ENCODE measurements at places on chromosomes 16 and 17. TPM values are rescaled to one million over a fixed set of nuclear protein-coding genes. Genes with fewer than 3 reads are reported as not detected.

Gene ASPA
- 8.1 TPM for polyA plus RNA-seq

Gene CDH16
- 5.4 TPM for polyA plus RNA-seq

Gene HIC1
- polyA plus RNA-seq = 11.2 TPM

Gene NLRC3
- polyA plus RNA-seq = 0.82 TPM

Gene OTOP2
- 5.9 TPM for polyA plus RNA-seq

Gene TPSG1
- 3.3 TPM for polyA plus RNA-seq

Gene SLFN5
- 2.4 TPM for polyA plus RNA-seq

Gene CTRB1
- 0.04 TPM for polyA plus RNA-seq

Gene CCL17
- polyA plus RNA-seq = not detected

Gene SMCR8
- polyA plus RNA-seq = 3.4 TPM

DNA sequence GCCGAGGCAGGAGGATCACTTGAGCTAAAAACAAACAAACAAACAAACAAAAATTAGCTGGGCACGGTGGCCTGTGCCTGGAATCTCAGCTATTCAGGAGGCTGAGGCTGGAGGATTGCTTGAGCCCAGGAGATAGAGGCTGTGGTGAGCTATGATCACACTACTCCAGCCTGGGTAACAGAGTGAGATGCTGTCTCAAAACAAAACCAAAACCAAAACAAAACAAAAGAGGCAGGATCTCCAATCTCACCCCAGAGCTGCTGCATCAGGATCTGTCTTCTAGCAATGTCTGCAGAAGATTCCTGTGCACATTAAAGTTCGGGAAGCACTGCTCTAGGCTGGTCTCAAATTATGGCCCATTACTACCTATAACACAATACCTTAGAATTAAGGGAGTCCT lies 43.1 kb downstream of the MAP2K6 start:
- no peak for DNase-seq

- no peak for DNase-seq
These were observed 129.8 kb downstream of the C16orf78 start for GRCh38 chr16:49503256-49504022.

DNA sequence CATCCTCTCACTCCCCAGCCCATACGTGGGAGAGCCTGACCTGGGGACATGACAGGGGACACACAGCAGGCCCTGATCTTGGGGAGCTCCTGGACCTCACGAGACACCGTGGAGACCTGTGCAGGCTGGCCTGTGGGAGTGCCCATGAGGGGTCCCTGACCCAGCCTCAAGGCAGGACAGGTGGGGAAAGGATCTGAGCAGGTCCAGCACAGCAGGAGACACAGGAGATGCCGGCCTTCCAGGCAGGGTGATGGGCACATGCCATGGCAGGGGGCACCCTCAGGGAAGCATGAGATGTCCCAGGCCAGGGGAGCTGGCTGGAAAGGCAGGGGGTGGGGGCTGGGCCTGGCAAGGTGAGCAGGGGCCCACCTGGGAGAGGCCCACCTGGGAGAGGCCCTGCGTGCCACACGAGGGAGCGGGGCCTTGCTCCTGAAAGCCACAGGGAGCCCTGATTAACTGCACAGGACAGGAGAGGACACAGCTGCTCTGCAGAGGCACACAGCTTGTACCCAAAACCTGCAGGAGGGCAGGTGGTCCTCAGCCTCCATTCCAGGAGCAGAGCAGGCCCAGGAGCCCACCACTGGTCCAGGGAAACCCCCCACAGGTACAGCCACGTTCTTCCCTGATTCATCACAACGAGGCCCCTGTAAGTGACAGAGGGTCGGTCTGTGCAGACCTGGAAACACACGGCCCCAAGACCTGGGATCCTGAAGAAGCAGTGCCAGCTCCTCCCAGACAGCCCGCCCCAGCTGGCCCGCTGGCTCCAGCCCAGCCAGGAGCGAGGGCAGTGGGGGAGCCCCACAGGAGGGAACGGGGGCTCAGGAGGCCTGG lies 26.6 kb upstream of the KRT17 start:
- DNase-seq = no peak

DNA sequence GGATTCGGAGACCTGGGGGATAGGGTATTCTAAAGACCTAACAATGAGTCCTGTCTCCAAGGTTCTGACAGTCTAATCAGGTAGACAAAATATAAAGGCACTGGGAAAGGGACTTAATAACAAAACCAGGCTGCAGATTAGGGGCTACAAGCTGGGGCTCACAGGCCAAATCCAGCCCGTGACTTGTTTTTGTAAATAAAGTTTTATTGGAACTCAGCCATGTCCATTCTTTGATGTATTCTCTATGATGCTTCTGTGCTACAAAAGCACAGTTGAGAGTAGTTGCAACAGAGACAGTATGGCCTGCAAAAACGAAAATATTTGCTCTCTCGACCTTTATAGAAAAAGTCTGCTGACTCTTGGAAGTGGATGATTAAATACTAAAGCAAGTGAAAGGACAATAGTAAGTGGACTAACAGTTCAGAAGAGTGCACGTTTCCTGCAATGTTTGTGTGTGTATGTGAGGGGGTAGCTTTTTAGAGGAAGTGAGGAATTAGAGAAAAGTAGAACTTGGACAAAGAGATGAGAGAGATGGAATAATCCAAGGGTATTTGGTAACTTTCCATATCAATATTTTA lies 115.4 kb upstream of the ZFHX3 start:
- DNase-seq = no peak

GRCh38 chr17:2138761-2139160 lies 83.9 kb downstream of the HIC1 start:
- no peak for DNase-seq

- DNase-seq = no peak
These were observed 2.7 kb downstream of the WDR45B start for GRCh38 chr17:82645516-82645915.

DNA sequence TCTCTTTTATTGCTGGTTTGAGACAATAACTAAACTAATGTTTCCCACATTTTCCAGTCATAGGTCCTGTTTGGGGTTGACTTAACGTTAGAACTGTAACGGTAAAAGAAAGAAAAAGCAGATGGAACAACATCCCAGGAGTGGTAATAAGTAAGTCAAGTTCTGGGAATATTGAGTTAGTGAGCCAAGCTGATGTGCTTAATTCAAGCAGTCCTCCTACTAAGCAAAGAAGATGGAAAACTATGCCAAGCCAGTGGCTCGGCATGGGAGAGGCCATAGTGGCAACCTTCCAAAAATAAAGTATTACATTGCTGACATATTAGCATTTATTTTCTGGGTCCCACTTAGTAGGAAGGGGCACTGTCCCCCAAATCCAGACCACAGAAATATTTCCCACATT lies 161.7 kb upstream of the CDH5 start:
- no peak for DNase-seq

GRCh38 chr16:4203748-4204147 lies 38.1 kb downstream of the SRL start:
- peak; percentile 61 for DNase-seq

GRCh38 chr17:38611872-38612376 lies 6.2 kb upstream of the SRCIN1 start:
- DNase-seq = no peak

DNA sequence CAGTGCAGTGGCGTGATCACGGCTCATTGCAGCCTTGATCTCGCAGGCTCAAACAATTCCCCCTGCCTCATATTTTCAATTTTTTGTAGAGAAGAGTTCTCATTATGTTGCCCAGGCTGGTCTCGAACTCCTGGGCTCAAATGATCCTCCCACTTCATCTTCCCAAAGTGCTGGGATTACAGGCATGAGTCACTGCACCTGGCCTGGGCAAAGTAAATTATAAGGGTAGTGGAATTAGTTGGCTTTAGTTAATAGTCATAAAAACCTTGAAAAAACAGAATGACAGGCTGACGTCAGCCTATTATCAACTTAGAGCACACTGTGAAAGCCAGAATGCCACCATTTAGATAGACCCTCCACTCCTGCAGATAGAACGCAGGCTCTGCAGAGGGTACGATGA lies 43.5 kb upstream of the B4GALNT2 start:
- DNase-seq = peak; percentile 34

- peak; percentile 93 for DNase-seq
These were observed at the start of gene MRTFB for GRCh38 chr16:14070877-14071575. Gene MRTFB (plus strand): TSS chr16:14071319. CDS start chr16:14140607, 69,288 bp downstream.

DNA sequence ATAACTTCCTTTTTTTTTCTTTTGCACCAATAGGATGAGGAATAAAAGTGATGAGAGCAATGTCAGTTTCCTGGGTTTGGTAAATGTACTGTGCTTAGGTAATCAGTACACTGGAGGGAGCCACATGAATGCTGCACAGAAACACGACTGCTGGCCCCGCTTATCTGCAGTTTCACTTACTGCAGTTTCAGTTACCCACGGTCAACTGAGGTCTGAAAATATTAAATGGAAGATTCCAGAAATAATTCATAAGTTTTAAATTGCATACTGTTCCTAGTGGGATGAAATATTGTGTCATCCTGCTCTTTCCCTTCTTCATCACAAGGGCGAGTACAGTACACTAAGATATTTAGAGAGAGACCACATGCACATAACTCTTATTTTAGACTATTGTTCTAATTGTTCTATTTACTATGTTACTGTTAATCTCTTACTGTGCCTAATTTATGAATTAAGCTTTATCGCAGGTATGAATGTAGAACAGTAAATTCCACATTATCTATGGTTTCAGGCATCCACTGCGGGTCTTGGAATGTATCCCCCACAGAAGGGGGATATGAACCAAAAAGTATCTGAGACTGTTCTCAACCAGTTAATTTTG lies 6.4 kb upstream of the LGALS3BP start:
- DNase-seq = peak; percentile 64

GRCh38 chr17:27320222-27320560 lies 26.3 kb downstream of the WSB1 start:
- DNase-seq = no peak

GRCh38 chr16:1036166-1036565 lies 36.4 kb upstream of the SSTR5 start:
- no peak for DNase-seq

- no peak for DNase-seq
These were observed 35.2 kb downstream of the GJC1 start for GRCh38 chr17:44794851-44795413.

DNA sequence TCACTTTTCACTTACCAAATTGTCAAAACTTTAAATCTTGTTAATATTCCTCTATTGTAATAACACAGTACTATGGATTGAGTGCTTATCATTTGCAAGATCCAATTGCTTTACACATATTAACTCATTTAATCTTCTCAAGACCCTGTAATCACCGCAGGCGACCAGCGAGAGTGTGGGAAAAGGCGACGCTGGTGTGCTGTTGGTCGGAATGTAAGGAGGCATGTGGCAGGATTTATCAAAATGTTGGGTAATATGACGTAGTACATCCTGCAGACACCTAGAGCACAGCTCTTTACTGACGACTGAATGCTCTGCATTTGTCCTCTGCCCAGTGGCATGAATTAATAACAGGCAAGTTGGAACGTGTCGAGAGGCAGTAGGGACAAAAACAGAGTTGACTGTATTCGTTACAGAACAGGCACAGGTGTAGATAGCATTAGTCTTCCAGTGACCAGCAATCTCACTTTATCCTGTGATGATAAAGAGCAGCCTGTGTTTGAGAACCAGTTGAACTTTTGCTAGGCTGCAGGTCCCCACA lies 80.3 kb downstream of the TNRC6C start:
- DNase-seq = no peak

GRCh38 chr16:66480265-66481080 lies 53.4 kb downstream of the BEAN1 start:
- no peak for DNase-seq

DNA sequence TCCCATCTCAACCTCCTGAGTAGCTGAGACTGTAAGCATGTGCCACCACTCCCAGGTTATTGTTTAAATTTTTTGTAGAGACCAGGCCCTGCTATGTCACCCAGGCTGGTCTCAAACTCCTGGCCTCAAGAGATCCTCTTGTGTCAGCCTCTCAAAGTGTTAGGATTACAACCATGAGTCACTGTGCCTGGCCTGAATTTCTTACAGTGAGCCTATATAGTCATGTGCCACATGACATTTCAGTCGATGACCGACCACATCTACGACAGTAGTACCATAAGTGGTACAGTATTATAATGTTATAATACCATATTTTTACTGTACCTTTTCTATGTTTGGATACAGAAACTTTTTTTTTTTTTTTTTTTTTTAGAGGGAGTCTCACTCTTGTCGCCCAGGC lies 195.3 kb downstream of the STX8 start:
- no peak for DNase-seq

DNA sequence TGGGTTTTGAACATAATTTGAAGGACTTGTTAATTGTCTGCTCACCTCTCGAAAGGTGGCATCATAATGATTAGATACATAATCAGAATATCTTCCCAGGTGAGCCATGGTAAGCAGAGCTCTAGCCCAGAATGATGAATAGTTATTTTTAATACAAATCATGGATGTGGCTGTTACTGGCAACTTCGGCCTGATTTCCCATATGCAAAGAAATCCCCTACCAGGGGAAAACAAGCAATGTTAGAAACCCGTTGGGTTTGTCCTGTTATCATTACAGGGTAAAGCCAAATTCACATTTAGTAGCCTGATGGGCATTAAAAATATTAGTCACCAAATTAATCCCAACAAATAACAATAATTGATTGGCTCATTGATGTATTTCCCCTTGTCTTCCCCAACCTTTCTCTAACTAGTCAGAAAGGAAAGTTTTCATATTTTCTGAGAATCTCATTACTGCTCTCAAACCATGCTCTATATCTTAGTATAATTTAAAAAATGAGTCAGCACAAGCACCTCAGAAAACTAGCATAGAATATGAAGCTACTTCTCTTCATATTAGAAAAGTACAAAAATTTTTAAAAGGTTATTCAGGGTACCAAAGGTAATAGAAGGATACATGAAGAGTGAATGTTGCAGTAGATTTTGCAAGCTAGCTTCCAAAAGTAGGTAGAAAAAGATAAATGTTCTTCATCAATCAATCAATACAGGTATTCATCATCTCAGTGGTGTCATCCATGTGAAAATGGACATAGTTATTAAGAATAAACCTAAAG lies 5.0 kb downstream of the STAT5B start:
- no peak for DNase-seq

DNA sequence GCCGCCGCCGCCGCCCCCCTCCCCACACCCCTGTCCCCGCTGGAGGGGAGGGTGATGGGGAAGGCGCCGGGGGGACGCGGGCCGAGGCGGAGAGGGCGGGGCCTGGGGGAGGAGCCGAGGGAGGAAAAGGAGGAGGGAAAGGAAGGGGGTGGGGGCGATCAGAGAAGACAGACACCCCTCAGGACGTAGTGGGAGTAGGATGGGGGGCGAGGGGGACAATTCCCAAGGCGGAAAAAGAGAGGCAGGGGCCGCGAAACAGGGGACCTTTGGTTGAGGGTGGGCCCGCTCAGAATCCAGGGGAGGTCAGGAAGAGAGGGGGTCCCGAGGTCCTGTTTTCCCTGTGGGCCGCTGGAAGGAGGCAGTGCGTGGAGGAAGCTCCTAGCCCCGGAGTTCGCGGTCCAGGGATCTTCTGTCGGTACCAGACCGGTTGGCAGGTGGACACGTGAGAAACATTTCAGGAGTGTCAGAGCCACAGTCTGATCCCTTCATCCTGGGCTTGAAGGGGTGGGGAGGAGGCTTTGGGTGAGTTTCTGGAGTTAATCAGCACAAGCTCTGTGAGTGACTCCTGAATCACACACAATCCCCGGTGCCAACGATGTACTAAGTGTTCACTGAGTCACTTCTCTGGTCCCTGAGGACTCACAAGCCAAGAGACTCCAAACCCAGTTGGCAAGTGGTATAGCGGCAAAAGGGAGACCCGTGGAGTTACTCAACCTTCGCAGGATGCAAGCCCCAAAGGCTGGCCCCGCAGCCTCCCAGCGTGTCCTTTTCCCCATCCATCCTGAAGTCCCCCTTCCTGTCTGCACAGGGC lies at the start of gene XYLT1:
TSS of gene XYLT1 (minus strand) at position 53 of the 811 bp plus-strand sequence. CDS start 164 bp downstream, outside the sequence.
- DNase-seq = peak; percentile 41
